Activated CD4-positive, alpha-beta T cell treated with anti-CD3 and anti-CD28 coated beads, Interleukin-2, amount 50 U/mL, for 24 hours (primary cell): ENCODE measurements at places on chromosomes 13 and 19.

DNA sequence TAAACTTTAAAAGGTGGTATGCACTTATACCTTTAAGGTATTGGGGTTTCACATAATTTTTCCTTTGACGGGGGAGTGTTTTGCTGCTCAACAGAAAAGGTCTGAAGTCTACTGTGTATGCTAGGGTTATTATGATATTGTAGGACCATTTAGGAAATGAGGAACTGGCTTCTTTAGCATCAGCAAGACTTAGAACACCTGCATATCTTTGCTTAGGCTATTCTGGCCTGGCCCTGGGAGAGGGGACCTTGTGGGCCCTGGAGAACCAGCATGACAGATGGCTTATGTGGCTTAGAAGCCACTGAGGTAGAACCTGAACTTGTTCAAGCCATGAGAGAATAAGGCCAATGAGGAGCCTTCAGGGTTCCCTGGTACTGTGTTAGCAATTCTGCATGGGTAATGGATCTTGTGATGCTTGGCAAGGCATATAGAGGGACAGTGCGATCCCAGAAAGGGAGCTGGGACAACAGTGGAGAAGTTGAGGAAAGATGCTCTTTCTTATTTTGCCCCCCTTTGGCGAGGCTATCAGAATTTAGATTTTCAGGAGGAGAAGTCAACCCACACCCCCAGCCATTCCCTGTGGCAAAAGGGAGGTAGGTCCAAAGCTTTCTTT, 4.3 kb downstream of the RGCC start:
- no peak for DNase-seq

DNA sequence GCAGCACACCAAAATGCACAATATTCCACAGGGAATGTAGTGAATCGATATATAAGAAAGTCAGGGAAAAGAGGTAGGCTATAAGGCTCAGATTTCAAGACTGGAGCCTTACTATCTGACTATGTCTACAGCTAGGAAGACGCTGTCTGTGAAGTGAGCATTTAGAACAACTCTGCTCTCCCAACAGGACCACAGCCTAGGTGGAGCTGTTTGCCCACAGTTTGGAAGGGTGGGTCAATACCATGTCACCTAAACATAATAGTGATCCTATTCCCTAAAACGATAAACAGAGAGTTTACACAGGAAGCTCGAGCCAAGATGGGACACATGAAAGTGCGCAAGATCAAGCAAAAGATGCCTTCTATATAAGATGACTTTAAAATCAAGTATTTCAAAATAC, 2486.0 kb upstream of the PCDH20 start:
- no peak for DNase-seq

- no peak for DNase-seq
Measured at GRCh38 chr13:104477261-104477660, 1411.0 kb upstream of the SLC10A2 start.

DNA sequence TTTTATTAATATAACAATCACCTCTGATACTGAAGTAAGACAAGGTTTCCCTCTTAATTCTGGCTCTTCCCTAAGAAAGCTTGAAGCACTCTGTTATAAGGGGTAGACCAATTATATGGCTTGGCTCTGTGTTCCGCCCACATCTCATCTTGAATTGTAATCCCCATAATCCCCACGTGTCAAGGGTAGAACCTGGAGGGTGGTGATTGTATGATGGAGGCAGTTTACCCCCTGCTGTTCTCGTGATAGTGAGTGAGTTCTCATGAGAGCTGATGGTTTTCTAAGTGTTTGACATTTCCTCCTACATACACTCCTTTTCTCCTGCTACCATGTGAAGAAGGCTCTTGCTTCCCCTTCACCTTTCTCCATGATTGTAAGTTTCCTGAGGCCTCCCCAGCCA, 363.8 kb upstream of the PCDH20 start:
- no peak for DNase-seq

DNA sequence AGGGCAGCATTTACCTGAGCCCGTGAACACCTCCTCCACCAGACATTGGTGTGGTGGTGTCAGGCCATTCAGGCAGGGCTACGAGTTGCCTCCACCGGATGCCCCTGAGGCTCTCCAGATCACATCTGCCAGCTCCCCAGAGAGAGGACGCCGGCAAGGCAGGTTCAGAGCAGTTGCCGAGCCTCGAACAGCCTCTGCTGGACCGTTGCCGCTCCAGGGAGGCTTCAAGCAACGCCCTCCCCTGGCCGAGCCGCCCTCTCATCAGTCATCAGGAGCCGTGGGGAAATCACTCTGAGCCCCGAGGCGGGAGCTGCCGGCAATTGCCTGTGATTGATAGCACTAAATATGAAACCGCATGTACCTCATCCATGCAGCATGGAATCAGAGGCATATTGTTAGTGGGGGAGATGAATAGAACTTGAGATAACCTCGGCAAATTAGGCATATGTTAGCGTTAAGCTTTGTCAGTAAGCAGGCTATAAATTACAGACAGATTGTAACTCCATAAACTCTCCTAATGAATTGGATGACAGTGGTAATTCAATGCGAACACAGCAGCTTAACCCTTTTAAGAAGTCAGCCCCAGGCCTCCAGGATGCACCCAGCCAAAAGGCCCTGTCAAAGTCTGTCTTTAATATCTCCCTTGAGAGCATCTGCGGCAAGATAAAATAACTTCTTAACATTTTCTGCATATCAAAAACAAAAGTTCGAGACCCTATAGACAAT, 29.8 kb upstream of the SPACA7 start:
- no peak for DNase-seq

DNA sequence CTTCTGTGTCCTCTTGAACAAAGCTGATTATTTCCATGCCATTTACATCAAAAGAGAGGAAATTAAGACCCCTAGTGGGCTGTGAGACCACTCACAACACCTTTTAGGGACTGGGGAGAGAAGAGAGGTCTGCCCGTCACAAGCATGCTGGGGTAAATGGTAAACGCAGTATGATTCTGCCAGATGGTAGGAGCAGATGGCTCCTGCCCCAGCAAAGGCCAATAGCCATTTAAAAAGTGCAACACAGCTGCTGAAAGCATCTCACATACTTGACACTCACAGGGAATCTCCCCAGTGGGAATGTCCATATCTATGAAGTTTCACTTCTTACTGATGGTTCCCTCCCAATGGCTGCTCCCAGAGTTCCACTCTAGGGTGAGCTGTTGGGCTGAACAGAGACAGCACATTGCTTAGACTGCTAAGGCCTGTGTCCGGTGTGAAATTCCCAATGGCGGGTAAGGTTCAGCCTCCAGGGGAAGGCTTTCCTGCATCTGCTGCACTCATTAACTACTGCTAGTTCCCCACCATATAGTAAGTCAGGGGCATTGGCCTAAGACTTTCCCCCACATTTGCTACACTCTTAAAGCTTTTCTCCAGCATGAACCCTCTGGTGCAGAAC, 7.4 kb downstream of the ZNF671 start:
- DNase-seq: no peak

- DNase-seq: no peak
Measured at GRCh38 chr19:16585094-16585801, 13.0 kb upstream of the SLC35E1 start.

DNA sequence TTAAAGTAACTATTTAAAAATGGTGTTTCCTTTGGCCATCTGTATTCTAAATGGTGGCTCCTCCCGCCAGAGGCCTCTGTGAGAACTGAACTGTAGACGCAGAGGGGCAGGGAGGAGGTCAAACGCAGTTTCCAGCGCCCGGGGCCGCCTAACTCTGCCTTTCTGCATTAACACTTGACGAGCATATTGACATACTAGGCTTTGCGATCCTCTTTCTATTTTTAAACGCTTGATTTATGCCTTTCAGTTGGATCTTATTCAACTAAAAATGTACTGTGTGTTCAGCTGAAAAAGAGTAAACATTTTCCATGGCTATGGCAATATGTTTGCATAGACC, 74.7 kb downstream of the SPACA7 start:
- DNase-seq: no peak

GRCh38 chr19:5953680-5954213, 24.2 kb downstream of the RANBP3 start:
- DNase-seq: no peak

DNA sequence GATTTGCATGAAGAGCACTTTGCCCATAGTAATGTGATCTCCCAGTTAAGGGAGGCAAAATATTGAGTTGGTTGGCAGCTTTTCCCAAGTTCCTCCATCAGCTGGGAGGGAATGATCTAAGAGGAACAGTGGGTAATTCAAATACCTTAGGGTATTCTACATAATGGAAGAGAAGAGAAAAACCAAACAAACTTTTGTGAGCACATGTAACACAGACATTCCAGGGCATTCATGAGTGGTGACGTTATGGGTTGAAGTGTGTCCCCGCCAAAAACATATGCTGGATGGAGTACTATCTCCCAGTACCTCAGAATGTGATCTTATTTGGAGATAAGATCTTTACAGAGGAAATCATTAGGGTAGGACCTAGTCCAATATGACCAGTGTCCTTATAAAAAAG, 220.1 kb downstream of the FOXO1 start:
- DNase-seq: no peak

DNA sequence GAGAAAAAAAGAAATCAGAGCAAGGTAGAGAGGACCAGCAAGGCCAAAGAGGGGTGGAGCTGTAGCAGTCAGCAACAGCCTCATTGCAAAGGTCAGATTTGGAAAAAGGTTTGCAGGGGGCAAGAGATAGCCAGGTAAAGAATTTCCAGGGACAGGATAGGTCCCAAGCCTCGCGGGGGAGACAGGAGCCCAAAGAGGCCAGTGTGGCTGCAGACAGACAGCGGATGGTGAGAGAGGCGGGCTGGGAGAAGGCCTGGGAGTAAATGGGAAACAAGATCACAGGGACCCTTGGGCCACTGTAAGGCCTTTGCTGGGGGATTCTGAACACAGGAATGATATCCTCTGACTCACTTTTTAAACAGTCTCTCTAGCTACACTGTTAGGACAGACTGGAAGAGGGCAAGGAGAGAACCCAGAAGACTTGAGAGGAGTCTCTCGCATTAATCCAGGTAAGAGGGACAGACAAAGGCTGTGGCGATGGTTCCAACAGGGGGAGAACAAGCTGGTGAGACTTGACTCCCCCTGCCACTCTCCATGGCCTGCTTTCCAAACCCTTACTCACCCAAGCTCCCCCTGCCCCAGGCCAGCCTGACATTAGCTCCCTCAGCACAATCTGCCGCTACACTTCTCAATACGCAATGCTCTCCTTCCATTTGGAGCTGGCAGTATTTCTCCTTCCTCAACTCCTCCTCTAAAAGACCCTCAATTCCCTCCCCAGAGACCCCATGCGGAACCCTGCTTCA, 31.8 kb downstream of the DOCK9 start:
- DNase-seq: no peak

DNA sequence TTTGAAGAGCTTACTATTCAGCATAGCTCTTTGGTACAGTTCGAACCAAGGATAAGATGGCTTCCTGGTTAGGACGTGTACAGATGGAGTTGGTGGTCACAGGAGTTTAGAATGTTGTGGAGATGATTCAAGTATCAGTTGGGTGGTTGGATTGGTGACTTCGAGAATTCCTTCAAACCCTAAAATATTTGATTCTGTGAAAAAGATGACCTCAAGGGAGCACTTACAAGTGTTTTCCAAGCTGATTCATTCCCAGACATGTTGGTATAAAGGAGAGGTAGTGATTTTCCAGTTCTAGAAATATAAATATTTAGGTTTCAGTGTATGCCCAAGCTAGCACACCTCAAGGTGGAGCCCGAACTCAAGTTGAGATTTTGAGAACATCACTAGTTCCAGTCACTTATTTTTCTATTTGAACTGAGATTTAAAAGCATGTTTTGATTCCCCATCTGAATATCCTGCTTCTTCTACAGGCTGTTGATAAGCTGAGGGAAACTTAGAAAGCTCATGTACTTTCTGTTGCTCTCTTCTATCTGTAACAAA, 306.1 kb downstream of the DCT start:
- DNase-seq: no peak

DNA sequence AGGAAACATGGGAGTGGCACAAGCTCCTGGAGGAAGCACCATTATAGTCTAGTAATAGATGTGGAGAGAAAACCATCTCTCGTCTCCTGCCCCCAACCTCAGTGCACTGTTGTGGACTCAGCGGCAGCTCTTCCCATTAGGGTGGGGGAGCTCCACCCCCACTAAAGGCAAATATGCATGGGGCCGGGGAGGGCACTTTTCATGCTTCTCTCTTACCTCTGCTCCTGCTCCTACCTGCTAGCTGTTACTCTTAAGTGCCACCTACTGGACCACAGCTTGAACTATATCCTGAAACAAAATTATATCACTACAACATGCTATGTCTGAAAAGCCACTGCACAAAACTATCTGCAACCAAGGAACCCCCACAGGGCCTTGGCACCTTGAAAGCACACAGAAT, 112.6 kb upstream of the DACH1 start:
- DNase-seq: no peak

GRCh38 chr13:78657699-78658629, 991 bp downstream of the OBI1 start:
- no peak for DNase-seq

- DNase-seq: no peak
Measured at GRCh38 chr13:27927444-27928352, 7.9 kb downstream of the PDX1 start.

DNA sequence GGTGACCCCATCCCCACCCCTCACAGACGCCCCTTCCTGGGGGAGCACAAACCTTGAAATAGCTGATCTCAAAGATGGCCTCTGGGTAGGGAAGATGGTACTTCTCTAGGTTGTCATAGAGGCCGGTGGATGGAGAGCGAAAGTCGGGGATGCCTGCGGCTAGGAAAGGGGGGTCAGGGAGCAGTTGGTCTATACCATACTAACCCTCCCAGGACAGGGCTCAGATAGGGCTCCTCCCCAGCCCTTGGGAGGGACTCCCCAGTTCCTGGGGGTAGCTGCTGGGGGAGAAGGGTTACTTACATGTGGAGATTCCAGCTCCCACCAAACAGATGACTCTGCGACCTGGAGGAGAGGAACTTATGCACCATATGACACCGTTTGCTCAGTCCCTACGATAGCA, 9.6 kb downstream of the SIRT2 start:
- DNase-seq: no peak

- no peak for DNase-seq
Measured at GRCh38 chr19:4807188-4807587, 15.7 kb downstream of the FEM1A start.

- DNase-seq: no peak
Measured at GRCh38 chr19:3003046-3003445, 25.7 kb downstream of the TLE6 start.

DNA sequence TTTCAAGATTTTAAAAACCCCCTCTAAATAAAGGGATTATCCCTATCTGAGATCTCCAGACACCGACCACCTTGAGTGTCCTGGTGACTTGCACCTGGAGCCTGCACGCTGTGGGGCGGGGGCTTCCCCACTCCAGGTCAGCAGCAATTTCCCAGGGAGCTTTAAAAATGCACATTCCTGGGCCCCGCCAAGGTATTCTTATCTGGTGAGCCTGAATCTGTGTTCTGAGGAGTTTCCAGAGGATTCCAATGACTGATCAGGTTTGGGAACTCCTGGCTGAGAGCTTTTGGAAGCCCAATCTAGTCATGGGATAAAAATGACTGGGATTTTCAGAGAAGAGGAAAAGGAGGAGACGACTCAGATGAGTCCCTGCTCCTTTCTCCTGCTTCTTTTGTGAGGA, 66.1 kb downstream of the FGF9 start:
- DNase-seq: no peak

- DNase-seq: no peak
Measured at GRCh38 chr13:53238261-53238660, 209.6 kb downstream of the OLFM4 start.
